ENCODE measurements at places on chromosomes 4 and X.

GRCh38 chrX:617891-618290 is 12.7 kb upstream of the SHOX start:
- no peak for DNase-seq

DNA sequence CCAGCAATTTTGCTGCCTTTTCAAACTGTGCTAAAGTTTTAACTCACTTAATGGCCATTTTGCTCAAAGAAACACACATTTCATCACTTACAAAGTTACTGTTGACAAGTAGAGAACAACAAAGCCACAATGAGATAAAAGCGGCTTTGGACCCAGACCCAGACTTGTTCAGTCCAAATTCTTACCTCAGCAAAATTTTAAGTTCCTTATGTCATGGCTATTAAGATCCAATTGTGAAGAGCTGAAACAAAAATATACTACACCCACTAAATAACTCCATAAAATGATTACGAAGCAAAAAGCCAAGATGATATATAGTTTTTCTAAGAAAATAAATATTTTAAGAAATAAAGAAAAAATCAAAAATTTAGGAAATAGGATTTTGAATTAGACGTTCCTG is 137.0 kb upstream of the INPP4B start:
- no peak for DNase-seq

GRCh38 chrX:135513130-135513515 is 7.3 kb upstream of the INTS6L start:
- DNase-seq: no peak

GRCh38 chr4:96406742-96407141 is 566.8 kb downstream of the PDHA2 start:
- no peak for DNase-seq

DNA sequence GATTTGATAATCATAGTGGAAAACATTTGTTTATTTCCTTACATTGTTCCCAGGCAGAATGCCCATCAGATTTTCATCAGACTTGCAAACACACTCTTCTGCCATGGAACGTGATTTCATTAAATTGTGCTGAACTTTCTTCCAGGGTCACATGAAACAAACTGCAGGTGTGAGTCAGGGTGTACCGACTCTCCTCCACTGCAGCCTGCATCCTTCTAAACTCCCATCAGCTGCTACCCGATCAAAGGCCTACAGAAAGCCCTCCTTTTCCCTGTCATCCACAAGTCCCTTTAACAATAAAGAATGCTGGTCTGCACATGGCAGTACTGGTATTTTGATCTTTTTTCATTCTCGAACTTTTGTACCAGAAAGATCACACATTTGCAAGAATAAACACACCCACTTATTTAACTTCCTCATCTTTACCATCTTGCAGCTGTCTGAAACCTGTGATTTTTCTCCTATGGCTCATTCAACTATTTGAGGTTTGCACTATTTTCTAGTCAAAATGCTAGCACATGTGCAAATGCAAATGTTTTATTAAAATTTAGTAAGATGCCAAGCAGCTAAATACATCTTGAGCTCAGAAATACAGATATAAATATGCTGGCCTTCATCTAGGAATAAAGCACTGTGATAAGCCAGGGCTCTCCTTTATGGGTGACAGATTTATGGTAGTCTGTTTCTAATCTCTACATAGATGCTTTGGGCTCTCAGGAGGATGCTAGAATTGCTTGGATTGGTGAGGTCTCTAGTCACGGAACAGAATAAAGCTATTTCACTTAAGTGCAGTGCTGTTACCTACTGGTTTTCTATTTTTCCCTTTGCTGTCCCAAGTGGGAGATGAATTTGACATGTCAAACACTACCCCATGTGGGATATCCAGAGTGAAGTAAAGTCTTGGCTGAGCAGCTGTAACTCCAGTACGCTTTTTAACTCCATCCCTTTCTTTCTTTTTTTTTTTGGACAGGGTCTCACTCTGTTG is 25.8 kb upstream of the ARHGAP24 start:
- no peak for DNase-seq

- no peak for DNase-seq
Measured at GRCh38 chr4:73308286-73308685, 49.7 kb upstream of the ANKRD17 start.

- no peak for DNase-seq
Measured at GRCh38 chrX:9604908-9605306, 140.0 kb downstream of the TBL1X start.
